ENCODE measurements at places on chromosomes 11 and 22. TPM values are rescaled to one million over a fixed set of nuclear protein-coding genes. Genes with fewer than 3 reads are reported as not detected.
A peak's percentile ranks its signal among the peaks of the same experiment; 100 is the strongest.

- no peak for DNase-seq
These were observed 65.8 kb downstream of the SLC22A12 start for GRCh38 chr11:64656862-64657261.

The CHORDC1 gene
- total RNA-seq = 85.4 TPM

- peak; percentile 29 for DNase-seq
These were observed 91.8 kb upstream of the CD44 start for GRCh38 chr11:35047179-35047578.

- DNase-seq = no peak
These were observed 392.2 kb downstream of the TBC1D22A start for GRCh38 chr22:47154621-47155081.

DNA sequence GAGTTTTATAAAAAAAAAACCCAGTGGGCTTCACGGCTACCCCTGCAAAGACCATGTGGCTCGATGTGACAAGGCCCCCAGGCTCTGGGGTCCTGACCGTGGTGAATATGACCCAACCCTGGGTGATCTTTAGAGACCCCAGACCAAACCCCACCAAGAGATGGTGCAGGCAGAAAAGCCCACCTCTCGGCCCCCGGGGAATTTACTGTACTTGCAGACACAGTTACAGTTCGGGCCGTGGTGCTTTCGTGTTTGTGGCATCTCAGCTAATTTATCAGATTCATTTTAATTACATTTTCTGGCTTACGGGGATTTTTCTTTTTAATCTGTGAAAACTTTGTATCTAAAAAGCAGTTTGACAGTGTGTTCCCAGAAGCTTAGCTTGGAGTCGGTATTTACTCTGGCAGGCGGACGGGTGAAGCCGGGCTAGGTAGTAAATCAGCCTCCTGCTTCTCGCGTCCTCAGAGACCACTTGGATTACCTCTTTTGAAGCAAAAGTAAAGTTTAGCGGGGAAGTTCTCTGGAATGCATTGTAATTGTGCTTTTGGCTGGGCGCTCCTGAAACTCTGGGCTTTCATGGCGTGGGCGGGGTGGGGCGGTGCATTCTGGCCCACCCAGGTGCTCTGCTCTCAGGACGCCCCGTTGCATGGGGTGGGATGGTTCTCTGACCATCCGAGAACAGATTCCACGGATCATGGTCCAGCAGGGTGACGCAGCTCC lies 25.3 kb downstream of the ANO1 start:
- no peak for DNase-seq

GRCh38 chr11:44568658-44569473 lies 3.4 kb downstream of the CD82 start:
- DNase-seq = peak; percentile 96

DNA sequence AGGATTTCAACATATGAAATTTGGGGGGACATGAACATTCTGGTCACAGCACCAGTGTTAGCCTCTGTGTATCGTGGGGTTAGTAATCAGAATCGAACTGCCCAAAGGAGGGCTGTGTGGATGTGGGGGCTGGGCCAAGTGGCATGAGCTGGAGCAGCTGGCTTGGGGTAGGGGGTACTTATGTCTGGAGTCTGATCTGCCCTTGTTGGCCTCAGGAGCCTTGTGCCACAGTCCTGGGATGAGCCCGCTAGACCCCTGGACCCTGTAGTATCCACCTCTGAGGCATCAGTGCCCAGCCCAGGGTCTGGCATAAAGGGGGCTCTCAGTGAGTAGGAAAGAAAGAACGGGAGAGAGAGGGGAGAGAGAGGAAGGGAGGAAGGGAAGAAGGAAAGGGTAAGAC lies 67.3 kb downstream of the LRRC32 start:
- no peak for DNase-seq

GRCh38 chr22:46444390-46444854 lies 93.0 kb downstream of the CELSR1 start:
- DNase-seq = no peak
